ENCODE measurements at places on chromosomes 7 and 10. TPM values are rescaled to one million over a fixed set of nuclear protein-coding genes. Genes with fewer than 3 reads are reported as not detected.

Gene ANXA8L1
- not detected for total RNA-seq

Gene CFAP69
- 33.3 TPM for total RNA-seq

Gene IDI2
- total RNA-seq, result not detected

Gene FAM24B
- 1.4 TPM for total RNA-seq

Gene BTBD16
- total RNA-seq, result not detected

Gene VKORC1L1
- 16.2 TPM for total RNA-seq
